ENCODE measurements at places on chromosomes 16 and 17.

GRCh38 chr17:60947100-60947499 is 269.4 kb downstream of the BCAS3 start:
- DNase-seq: no peak

GRCh38 chr17:82898976-82899514 is 59.2 kb upstream of the ZNF750 start:
- DNase-seq: no peak

DNA sequence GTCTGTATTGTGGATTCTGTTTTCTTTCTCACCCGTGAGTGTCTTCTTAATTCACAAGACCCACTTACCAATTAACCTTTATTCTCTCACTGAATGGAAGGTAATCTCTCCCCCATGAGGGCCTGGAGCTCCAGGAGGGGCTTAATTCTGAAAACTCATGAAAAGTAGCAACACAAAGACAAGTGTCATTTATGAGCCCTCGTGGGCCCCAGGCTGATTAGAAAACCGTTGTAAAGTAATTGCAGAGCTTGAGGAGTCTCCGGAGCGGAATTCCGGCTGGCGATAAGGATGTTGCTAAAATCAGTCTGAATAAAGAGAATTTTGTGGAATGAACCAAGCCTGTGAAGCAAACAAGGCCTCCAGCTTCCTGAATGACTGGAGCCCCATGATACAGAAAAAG is 301.5 kb downstream of the HAPSTR1 start:
- no peak for DNase-seq

DNA sequence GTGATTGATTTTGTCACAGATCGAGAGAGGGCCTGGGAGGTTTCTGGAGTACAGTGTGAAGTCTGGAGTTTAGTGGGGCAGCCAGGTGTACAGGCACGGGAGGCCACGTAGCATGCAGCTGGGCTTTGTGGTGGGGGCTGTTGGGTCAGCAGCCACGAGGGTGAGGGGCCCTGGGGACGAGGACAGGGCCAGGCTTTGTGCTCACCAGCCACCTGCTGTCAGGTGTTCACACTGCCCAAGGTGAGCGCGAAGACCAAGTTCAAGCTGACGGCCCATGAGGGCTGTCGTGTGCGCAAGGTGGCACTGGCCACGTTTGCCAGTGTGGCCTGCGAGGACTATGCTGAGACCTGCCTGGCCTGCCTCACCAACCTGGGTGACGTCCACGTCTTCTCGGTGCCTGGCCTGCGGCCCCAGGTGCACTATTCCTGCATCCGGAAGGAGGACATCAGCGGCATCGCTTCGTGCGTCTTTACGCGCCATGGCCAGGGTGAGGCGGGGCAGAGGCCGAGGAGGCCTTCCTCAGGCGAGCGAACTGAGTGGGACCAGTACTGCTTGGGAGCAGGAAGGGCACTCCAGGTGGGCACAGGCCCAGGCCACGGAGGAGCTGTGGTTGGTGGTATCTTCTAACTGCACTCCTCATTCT is 15.9 kb downstream of the LLGL1 start:
- DNase-seq: no peak

- DNase-seq: peak; percentile 72
These were observed 4.7 kb upstream of the SLC13A2 start for GRCh38 chr17:28468781-28469180.

- DNase-seq: no peak
These were observed 26.8 kb upstream of the SLC5A10 start for GRCh38 chr17:18925187-18925586.

DNA sequence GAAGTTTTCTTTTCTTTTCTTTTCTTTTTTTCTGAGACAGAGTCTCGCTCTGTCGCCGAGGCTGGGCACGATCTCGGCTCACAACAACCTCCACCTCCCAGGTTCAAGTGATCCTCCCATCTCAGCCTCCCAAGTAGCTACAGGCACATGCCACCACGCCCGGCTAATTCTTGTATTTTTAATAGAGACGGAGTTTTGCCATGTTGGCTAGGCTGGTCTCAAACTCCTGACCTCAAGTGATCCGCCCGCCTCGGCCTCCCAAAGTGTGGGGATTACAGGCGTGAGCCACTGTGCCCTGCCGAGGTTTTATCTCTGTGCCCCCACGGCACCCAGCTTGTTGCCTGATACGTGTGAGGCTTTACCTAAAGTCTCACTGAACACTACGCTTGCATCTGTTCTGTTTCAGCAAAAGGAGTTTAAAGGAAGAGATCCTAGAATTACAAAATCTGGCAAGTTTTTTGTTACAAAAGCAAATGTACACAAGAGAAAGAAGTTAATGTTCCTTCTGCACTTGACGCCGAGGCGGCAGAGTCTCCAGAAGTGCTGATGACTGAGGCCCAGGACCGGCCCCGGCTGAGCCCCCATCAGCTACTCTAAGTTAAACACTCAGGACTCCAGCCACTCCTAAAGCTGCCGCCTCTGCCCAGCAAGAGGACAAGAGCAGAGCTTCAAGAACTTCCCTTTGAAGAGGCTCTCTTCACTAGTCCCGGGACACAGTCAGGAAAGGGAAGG is 9.2 kb downstream of the ABCA3 start:
- DNase-seq: no peak

DNA sequence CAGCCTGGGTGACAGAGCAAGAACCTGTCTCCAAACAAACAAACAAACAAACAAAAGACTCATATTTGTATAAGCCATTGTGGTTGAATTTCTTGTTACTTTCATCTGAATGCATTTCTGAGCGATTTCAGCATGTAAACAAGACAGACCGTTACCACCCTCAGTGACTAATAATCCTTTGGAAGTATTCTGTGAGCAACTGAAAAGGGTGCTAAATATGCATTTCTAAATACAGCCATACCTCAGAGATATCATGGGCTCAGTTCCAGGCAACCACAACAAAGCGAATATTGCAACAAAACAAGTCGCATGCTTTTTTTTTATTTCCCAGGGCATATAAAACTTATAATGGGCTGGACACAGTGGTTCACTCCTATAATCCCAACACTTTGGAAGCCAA is 109.0 kb downstream of the USP31 start:
- DNase-seq: no peak

GRCh38 chr17:44360144-44360533 is 3.5 kb downstream of the FAM171A2 start:
- DNase-seq: no peak

DNA sequence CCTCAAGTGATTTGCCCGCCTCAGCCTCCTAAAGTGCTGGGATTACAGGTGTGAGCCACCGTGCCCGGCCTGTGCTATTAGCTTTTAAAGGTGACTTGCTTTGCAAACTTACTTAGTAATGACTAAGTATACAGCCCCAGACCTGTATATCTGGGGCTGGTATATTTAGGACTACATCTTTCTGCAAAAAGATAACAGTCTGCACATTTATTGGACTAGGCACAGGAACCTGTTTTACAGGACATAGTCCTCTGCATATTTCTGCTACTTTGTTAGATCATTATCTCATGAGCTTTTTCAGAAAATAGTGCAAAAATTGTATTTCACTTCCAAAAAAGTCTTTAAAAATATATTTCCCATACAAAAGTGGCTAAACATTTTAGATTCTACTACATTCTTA is 1.3 kb downstream of the KRT24 start:
- DNase-seq: no peak

GRCh38 chr17:12592941-12593340 is 72.7 kb upstream of the MYOCD start:
- no peak for DNase-seq

DNA sequence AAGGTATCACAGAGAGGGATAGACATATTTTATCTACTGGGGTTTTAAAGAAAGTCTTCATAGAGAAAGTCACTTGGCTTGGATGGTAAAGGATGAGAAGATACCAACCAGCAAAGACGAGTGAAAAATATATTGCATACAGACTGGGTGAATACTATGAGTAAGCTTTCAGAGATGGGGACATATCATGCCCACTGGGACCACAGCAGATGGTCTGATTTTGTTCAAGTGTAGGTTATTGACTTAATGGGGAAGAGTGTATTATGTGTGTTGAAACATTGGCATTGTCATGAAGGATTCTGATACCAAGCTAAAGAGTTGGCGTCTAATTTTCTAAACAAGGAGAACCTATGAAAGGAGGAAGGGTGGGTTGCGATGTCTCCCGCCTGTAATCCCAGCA is 13.8 kb upstream of the MMD start:
- DNase-seq: no peak

- no peak for DNase-seq
These were observed 46.7 kb upstream of the ANKFY1 start for GRCh38 chr17:4310354-4311060.

GRCh38 chr16:67658849-67659674 is 998 bp downstream of the ACD start:
- DNase-seq: no peak

DNA sequence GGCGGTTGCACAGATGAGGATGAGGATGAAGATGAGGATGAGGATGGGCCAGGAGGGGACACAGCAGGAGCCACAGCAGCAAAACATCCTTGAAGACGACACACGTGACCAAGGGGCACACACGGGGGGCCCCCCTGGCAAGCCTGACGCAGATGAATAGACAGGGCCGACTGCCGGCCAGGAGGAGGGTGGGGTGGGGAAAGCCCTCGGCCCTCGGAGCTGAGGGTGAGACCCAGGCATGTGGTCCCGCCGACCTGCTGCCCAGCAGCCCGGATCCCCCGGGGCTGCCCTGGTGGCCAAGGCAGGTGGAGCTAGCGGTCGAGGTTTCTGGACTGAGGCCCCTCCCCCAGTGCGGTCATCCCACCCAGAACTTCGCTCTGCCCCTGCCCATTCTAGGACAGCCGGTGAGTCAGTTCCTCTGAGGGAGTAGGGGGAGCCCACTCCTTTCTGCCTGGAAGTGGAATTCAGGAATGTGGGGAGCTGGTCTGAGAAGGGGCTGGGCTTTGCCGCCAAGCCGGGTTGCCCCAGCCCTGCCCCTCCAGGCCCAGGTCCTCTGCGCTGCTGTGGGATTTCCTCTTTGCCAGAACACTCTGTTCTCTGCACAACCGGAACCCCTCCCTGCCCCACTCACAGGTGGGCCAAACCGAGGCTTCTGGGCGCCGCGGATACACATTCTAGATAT is 9.9 kb downstream of the CYGB start:
- no peak for DNase-seq

DNA sequence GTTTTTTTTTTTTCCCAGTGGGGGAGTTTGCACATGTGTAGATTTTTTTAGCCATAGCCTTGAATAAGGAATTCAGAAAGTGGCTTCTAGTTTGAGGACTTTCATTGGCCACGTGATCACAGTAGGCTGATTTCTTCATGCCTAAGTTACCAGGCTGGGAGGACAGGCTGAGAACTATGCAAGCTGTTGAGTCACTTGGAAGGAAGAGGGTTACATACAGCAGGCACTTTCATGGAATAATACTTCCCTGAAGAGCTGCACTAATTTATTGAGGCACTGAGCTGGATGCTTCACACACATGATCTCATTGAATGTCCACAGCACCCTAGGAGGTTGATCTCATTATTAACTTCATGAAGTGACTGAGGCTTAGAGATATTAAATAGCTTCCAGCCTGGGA is 22.8 kb downstream of the PRKCB start:
- DNase-seq: no peak

DNA sequence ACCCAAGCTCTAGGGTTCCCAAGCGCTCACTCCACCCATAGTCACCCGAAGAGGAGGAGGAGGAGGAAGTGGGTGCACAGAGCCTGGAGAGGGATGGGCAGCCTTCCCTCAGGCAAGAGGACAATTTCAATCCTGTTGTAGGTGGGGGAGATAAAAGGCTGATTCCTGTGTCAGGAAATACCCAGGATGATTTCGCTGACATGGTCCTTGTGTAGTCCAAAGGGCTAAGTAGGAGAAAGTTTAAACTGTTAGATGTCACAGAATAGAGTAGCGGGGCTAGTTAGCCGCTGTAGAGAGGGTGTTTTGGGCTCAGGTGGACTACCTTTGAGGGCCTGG is 1.3 kb upstream of the EXOC7 start:
- no peak for DNase-seq

DNA sequence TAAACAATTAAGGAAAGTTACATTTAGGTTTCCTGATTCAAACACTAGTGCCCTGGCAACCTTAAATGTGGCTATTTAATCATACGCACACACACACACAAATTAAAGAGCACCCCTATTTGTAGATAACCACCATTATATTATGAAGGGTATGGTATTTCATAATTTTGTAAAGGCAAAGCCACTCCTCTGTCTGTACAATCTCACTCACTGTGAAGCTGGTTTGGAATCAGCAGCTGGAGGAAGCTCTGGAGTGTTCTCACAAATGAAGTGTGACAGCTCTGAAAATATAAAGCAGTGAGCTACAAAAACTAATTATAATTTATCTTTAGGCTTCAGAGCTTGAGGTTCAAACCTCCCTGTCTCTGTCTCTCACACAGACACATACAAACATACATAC is 57.9 kb upstream of the KCNJ16 start:
- no peak for DNase-seq

GRCh38 chr17:6948562-6948961 is 47.3 kb upstream of the ALOX12 start:
- DNase-seq: peak; percentile 14

- DNase-seq: no peak
These were observed 152.2 kb upstream of the TBX2 start for GRCh38 chr17:61247439-61247838.

DNA sequence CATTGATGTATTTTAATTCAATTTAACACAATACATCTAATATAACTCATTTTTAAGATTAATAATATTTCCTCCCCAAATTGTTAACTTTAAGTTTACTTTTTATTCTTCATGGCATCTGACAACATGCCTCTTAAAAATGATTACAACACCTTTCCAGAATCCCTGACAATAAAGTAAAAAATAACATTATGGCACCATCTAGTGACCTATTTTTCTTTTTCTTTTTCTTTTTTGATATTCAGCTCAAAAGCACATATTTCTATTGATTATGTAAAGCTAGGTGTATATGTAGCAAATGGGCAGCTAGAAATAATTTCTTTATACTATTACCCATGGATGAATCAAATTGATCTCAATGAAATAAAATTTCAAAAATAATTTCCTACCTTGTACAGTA is 834.3 kb upstream of the CDH8 start:
- no peak for DNase-seq

DNA sequence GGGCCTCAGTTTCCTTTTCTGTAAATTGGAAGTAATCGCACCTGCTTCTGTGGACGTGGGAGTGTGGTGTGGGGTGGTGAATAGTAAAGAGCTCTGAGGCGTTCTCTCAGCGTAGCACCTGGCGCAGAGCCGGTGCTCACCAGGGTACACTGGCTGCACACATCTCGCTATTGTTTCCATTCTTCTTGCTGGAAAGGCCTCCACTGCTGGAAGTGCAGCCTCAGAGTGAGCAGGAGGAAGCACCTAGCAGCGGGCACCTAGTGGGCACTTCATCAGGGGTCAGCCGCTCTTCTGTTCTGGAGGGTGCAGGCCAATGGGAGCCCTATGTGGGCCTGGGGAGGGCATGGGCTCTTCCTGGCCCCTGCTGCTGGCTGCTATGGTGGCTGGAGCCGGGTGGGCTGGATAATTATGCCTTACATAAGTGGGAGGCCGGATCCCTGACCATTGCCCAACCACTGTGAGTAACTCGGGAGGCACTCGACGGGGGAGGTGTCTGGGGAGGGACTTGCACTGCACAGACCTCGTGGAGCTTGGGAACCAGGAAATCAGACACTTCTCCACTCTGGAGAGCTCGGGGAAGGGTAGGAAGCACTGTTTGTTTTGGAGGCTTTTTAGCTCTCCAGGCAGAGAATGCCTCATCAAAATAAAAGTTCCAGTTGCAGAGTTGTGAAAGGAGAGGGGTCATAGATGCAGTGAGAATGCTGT is 1.7 kb downstream of the MAP2K3 start:
- peak; percentile 36 for DNase-seq

- no peak for DNase-seq
These were observed 4.1 kb upstream of the MRPL58 start for GRCh38 chr17:75008373-75008772.

- no peak for DNase-seq
These were observed 18.4 kb downstream of the ADCY9 start for GRCh38 chr16:4097826-4098240.
